ENCODE measurements at places on chromosomes 1 and 21.

GRCh38 chr1:45490121-45490625 lies 790 bp downstream of the TESK2 start:
- DNase-seq, result no peak

- no peak for DNase-seq
Observed at GRCh38 chr1:28887419-28887834, 26.9 kb upstream of the EPB41 start.

DNA sequence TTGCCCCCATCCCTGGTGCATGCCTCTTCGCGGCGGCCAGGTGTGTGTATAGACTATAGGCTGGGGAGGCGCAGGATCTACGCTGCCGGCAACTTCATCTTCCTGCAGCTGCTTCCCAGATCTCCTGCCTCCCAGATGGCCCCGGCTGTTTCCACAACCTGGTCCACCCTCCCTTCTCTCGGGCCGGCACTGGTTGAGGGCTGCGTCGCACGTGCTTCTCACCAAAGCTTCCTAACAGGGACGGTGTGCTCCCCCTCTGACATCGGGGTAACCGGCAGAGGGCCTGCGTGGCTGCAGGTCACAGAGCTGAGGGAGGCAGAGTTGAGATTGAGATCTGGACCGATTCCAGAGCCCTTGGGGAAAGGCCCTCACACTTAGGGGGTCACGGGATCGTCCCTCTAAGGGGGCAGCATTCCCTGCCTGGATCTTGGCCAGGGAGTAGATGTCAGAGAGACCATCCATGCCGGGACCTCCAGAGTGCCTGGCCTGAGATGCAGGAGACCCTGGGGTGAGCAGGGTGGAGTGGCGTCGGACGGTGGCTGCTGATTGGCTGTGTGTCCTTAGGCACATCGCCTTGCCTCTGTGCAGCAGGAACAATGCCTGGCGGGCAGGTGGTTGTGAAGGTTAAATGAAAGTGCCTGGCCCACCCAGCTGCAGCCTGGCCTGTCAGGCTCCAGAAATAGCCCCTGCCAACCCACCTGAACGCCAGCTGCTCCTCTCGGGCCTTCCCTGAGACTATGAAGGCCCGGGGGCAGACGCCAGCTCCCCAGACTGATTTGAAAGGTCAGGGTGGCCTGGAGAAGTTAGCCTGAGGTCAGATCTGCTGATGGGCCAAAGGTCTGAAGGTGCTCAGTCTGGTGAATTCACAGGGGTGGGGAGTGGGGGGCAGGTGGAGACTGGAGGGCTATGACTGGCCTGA lies 6.1 kb upstream of the MASP2 start:
- no peak for DNase-seq

DNA sequence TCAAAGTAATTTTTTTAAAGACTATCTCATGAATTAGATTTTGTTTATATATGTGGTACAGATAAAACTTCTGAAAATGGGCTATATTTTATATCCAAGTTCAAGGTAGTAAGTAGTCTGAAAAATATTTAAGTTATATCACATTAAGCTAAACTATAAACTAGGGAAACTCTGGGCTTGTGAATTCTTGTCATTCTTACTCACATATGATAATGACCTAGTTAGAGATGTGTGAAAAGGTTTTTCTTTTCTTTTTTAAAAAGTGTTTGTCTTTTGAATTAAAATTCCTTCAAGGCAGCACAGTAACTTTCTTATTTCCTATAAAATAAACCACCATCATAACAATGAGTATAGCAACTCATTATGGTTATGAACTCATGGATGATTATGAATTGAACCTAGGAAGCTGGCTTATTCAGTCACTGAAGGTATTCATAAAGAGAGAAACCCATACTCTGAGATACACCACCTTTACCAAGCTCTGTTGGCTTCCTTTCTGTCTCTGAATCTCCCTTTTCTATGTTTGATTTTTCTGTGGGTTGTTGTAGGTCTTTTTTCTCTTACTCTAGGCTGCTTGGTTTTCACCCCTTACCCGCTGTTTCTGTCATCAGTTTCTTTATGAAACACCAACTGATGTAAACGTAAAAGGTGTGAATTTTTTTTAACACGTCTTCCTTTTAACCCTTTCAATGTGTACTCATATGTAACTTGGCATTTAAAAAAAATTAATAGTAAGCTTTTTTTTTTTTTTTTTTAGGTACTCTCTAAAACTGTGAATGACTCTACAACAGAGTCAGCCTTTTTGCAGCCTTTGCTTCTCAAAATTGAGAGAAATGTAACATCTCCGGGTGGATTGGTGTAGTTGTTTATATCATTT lies 25.2 kb downstream of the IL12RB2 start:
- no peak for DNase-seq

- no peak for DNase-seq
Observed at GRCh38 chr21:24076179-24076578, 1531.1 kb downstream of the MRPL39 start.

DNA sequence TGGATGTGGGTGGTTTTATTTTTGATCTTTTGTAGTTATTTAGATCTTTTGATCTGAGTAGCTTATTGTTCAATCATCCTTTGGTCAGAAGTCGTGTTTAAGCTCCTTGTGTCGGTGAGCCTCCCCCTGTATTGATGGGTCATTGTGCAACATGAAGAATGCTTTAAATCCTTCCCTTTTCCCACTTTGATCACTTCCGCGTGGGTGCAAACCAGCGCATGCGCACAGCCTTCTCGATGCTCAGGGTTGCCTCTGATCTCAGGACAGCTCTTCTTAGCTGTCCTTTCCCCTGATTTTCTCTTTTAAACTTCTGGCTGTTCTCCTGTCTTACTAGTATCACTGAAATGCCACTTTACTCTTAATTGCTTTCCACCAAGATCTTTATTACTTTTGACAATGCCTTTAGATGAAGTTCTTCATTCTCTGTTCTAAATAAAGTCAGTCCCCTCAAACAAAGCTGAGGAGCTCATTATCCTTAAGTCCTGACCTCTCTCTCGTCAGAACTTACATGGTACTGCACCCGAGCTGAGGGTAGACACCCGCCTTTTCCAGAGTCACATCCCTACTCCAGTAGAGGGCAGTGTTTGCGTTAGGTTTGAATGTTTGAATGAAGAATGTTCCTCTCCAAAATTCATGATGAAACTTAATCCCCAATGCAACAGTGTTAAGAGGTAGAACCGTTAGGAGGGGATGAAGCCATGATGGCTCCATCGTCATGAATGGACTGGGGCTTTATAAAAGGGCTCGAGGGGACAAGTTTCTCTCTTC lies 547.9 kb upstream of the TMPRSS15 start:
- no peak for DNase-seq

DNA sequence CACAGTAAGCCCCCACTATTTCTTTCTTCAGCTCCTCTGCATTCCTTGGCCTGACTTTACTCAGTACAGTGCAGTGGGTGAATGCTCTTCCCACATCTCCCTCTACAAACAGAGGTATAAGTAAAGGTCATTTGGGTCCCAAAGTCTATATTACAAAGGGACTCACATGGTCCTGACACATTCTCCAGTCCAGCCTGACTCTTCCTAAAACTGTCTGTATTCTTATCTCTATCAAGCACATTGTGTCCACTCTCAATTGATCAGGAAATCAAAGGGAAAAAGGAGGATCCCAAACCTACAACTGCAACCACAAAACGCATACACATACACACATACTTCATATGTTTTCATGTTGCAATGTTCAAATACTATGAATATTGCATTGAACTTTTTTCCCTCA lies 49.4 kb downstream of the FRRS1 start:
- DNase-seq, result no peak

GRCh38 chr1:206947255-206947654 lies 989 bp upstream of the PIGR start:
- DNase-seq, result no peak

DNA sequence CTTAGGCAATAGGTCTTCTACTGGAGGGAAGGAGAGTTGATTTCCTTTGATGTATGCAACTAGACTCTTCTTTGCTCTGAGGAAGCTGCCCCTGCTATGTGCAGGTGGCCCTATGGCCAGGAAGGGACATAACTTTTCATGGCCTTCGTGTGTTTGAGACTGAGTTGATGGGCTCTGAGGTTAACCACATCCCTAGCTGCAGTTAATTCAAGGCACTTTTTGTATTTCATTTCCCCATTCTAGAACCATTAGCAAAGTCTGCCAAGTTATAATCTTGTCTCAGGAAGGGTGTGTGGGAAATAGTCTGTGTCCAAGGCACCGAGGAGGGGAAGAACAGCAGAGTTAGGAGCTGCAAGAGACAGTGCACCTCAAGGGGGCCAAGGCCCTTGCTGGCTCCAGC lies 2.5 kb downstream of the FCRL4 start:
- DNase-seq, result no peak

- DNase-seq, result no peak
Observed at GRCh38 chr1:4292861-4293260, 361.5 kb upstream of the AJAP1 start.

DNA sequence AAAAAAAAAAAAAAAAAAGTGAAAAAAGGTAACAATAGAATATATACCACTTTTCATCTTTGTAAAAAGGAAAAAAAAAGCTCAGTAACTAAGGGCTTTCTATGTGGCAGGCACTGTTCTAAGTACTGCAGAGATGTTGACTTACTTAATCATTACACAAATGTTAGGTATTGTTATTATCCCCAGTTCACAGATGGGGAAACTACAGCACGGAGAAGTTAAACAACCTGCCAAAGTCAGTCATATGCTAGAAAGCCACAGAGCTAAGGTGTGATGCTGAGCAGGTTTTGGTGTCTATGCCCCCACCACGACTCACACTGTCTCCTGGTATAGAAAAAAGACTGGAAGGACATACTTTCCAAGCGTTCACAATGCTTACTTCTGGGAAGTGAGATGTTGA lies 6.6 kb upstream of the PNRC2 start:
- DNase-seq, result no peak

DNA sequence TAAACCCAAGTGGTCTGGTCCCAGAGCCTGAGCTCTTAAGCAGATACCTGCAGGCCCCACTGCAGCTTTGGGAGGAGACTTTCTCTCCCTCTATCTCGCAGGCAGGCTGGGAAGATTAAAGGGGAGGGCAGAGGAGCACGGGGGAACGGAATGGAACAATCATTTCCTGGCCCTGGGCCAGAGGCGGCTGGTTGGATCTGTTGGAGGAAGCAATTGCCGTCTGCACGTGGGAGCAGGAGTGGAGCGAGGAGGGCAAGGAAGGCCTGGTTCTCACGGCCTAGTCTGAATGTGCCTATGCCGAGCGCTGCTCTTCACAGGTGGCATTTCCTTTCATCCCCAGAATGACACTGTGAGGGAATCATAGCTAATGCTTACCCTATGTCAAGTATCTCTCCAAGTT lies 23.7 kb downstream of the NKAIN1 start:
- DNase-seq, result no peak

DNA sequence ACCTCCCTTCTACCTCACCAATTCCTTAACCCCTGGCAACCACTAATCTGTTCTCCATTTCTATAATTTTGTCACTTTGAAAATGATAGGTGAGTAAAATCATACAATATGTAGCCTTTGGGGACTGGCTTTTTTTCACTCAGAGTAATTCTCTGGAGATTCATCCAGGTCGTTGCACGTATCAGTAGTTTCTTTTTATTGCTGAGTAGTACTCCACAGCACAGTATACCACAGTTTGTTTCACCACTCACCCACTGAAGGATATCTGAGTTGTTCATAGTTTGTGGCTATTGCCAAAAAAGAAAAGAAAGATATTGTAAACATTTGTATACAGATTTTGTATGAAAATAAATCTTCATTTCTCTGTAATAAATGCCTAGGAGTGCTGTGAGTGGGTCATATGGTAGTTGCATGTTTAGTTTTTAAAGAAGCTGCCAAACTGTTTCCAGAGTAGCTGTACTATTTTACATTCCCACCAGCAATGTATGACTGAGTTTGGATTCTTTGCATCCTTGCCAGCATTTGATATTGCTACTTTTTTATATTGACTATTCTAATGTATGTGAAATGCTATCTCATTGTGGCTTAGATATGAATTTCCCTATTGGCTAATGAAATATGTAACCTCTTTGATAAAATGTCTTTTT lies 3.7 kb downstream of the CHD1L start:
- no peak for DNase-seq

DNA sequence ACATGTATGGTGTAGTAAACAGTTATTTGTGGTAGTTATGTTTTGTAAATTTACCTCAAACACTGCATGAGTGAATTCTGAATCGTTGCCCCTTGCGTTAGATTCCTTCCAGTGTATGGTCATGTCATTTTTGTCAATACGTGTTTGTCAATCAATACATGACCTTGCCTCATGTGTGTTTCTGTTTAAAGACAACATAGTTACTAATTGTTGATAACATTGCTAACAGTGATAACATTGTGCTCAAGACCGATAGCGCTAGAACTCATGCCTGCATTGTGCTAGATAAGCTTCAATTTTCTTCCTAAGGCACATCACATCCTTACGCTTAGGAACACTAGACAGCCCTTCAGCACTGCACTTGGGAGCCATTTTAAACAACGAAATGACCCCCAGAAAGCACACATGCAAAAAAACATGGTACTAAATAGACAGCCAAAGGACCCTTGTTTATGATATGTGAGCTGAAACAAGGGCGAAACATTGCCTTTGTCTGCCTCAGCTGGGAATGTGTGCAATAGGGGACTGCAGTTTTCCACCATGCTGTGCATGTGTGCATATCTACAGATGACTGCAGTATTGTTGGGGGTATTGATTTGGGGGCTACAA lies 37.3 kb downstream of the MRPS6 start:
- no peak for DNase-seq

DNA sequence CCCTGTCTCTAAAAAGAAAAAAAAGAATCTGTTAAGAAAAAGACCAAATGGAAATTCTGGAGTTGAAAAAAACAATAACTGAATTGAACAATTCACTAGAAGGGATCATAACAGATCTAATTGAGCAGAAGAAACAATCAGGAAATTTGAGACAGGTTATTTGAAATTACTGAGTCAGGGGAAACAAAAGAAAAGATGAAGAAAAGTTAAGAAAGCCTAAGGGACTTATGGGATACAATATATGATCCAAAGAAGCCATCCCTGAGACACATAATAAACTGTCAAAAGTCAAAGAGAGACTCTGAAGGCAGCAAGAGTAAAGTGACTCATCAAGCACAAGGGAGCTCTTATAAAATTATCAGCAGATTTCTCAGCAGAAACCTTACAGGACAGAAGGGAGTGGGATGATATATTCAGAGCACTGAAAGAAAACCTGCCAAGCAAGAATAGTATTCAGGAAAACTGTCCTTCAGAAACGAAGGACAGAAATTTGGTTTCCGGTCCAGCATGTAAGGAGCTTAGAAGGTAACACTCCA lies 44.5 kb downstream of the SLC2A1 start:
- no peak for DNase-seq

DNA sequence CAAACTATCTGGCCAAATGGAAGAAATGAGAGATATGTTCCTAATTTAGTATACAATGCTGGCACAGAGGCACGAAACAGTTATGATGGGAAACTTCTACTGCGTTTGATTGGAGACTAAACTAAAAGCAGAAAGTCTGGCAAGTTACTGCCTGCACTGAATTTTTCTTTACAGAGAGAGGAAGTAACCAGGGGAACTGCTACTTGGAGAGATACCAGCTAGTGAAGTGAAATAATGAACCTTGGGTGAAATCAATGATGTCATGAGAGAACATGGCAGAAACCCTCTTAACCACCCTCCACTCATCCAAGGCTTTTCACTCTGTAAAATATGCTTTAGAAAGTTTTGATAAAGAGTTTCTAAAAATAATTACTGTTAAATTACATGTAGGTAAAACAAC lies 29.3 kb downstream of the NIBAN1 start:
- DNase-seq, result no peak

Data from NCI-H1417 treated with DMSO at 0.1 percent for 48 hours (cell line).